Activated naive CD4-positive, alpha-beta T cell (primary cell): ENCODE measurements at places on chromosomes 11 and 22.

DNA sequence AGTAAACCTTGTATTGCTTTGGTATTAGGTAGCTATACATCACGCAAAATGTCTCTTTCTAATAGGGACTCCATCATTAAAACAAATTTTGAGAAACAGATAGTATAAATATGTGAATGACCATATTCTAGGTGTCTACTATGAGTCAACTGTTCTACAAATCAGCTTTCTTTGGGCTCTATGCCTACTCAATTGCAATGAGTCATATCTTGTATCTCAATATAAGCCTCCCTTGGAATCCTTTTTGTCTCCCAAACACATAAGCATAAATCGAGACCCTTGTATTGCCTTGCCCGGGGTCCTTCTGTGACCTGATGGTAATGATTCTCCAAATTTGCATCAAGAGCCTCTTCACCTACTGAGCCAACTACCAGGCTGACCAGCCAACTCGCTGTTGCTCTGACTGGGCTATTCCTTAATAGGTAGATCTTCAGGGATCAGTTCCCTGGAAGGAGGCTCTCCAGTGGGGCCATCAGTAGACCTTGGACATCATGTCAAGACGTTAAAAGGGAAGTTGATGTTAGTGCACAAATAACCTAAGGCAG lies 22.2 kb downstream of the BLID start:
- no peak for DNase-seq

- no peak for DNase-seq
These were observed 113.0 kb downstream of the ME3 start for GRCh38 chr11:86559311-86559945.

GRCh38 chr11:73350908-73351636 lies 25.1 kb upstream of the RELT start:
- peak; percentile 15 for DNase-seq

- DNase-seq, result no peak
These were observed 22.2 kb upstream of the CCDC34 start for GRCh38 chr11:27385245-27385644.

DNA sequence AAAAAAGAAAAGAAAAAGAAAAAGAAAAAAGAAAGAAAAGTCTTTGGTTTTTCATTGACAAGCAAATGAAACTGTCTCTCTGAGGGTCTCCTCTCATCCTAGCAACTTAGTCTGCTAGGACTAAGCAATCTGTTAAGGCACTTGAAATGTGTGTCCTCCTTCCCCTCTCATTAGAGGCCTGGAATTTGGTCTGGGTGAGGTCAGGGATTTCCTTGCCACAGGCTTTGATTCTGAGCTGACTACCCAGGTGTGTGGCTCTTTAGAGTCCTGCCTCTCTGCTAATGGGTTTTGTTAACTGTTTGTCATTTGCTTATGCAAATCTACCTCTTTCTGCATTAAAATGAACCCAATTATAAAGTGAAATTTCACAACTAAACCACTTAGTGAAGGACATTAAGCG lies 18.3 kb upstream of the PKNOX2 start:
- DNase-seq, result no peak

GRCh38 chr11:8231979-8232378 lies 31.7 kb downstream of the LMO1 start:
- DNase-seq, result no peak

- DNase-seq, result no peak
These were observed 28.5 kb downstream of the CELF1 start for GRCh38 chr11:47524291-47524874.

DNA sequence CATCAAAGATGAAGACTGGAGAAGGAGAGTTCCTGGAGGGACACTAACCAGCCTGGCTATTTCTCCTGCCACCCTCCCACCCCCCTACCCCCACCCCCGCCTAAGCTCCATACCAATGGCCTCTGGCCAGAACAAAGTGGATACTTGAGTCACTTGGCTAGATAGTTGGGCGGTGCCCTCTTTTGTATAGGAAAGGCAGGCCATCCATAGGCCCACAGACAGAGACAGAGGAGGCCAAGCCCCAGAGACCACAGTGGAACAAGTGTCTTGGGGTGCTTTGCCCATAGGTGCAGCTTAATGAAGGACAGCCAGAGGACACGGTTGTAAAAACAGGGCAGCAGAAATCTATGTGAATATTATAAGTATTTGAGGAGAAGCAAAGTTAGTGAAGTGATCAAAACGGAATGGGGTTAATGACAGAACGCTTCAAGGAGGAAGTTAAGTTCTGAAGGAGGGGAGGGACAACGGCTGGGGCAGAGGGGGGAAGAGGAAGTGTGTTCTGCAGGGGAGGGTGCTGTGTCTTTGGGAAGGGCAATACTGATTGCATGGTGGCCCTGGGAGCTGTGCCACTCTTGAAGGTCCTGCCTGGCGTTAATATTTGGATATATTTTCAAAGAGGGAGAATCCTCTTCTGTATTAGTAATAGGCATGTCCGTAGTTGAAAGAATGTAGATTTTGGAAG lies 32.7 kb downstream of the FLI1 start:
- no peak for DNase-seq

- no peak for DNase-seq
These were observed 1.6 kb downstream of the DEAF1 start for GRCh38 chr11:693415-693831.

DNA sequence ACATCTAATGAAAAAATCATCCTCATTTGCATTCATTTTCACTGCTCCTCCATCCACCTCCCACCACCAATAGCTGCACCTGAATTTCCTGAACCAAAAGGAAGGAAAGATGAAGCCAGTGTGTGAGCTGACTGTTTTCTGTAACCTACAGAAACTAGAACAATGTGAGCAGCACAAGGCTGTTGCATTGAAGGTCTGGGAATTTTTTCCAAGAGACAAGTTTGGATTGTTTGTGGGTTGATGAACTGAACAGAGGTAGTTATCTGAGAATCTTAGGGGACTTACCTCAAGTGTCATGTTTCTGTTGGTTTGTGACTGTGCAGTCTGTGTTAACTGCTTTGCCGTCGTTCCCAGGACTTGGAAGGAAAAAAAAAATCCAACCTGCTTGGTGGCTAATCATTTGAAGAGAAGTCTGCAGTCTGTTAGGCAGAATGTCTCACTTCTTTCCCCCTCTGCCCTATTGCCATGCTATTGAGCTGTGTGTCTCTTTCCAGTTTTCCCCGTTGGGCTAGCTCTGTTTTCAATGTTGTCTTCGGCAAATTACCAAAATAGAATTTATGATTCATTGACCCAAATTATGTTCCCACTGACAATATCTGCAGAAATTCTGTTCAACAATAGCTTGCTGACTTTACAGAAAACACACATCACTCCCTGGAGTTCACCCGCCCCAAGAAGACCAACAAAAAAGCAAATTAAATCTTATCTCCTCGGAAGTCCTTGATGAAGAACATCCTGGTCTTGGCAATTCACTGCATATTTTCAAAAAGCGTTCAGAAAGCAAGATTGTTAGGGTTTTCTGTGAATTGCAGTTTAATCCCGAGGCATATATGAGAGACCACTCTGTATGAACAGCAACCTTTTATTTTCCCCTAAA lies 76.0 kb downstream of the SC5D start:
- DNase-seq, result no peak

DNA sequence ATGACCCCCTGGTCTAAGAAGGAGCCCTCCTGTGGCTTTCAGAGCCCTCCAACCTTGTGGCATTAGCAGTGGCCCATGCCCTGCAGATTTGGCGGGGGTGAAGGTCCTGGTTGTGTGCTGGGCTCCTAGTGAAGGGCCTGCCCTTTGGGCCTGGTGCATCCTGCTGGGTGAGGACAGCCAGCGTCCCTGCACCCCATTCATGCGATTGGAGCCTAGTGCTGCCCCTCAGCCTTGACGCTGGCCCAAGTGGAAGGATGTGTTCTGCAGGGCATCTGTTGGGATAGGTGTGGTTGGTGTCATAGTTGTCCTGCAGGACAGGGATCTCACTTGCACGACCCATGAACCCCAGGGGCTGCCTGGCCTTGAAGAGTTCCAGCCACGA lies 28.1 kb upstream of the DGCR8 start:
- no peak for DNase-seq

DNA sequence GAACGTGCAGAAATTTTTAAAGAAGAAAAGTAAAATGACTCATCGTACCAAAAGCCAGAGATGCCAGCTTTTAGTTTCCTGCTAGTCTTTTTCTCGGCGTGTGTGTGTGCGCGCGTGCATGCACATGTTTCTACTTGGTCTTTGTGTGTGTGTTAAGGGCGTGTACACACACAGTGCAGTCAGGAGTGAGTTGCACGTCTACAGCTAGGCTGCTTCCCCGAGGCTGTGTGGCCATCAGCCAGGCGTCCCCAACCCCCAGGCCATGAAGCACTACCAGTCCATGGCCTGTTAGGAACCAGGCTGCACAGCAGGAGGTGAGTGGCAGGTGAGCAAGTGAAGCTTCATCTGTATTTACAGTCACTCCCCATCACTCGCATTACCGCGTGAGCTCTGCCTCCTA lies 36.4 kb downstream of the KCNQ1 start:
- no peak for DNase-seq

DNA sequence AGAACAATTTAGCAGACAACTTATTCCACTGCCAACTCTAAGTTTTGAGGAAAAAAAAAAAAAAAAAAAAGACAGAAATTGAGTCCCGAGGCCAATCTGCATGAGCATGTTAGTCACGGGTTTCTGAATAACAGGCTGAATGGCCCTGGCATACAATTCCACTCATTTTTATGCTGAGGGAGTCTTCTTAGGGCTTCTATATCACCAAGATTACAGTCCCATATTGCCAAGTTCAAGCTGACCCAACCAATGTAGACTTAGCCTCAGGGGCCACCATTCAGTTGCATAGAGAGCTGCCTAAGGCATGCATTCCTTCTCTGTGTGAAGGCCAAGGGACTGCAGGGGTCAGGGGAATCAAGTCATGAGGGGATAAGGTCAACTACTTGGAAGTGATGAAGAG lies 27.5 kb downstream of the KIRREL3 start:
- no peak for DNase-seq

- no peak for DNase-seq
These were observed 4.0 kb downstream of the AIFM3 start for GRCh38 chr22:20970939-20971657.

GRCh38 chr11:97364047-97364446 lies 974.2 kb downstream of the JRKL start:
- no peak for DNase-seq

DNA sequence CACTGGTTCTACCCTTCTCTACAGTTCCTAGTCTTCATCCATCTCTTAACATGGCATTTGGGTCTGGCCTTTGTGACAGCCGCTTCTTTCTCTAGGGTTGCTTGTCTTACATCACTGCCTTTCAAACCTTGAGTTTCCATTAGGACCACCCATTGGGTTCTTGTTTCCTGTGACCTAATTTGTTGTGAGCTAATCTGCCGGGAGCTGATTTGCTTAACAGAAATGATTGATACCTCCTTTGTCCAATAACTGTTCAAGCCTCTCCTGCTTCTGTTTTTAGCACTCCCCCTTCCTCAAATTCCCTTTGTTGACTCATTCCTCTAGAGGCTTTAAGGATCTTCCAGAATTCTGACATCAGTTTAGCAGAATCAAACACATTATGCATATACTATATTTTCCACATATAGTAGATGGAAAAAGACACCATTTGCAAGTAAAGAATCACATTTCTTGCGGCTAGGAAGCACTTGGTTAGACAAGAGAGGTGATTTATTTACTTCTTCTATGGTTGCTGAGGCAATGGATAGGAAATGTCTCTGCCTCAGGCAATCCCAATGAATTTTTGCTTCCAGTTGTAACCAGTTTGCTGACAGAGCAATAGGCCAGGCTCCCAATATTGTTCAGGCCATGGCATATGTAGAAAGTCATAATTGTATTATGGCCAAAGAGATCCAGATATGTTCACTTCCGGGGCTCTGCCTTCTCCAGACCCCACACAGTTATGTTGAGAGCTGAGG lies 130.7 kb downstream of the SNX19 start:
- DNase-seq, result no peak

DNA sequence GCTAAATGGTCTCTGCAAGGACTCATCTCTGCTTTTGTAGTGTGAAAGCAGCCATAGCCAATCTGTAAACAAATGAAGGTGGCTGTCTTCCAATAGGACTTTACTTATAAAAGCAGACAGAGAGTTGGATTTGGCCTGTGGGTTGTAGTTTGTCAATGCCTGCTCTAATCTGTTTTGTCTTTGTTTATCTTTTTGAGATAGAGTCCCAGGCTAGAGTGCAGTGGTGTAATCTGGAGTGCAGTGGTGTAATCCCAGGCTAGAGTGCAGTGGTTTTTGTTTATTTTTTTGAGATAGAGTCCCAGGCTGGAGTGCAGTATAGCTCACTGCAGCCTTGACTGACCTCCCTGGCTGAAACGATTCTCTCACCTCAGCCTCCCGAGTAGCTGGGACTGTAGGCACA lies 8.6 kb downstream of the PPP6R3 start:
- no peak for DNase-seq

GRCh38 chr11:21426931-21427330 lies 757.5 kb downstream of the NELL1 start:
- no peak for DNase-seq

- peak; percentile 24 for DNase-seq
These were observed 26.4 kb downstream of the LRFN4 start for GRCh38 chr11:66883016-66883965.

DNA sequence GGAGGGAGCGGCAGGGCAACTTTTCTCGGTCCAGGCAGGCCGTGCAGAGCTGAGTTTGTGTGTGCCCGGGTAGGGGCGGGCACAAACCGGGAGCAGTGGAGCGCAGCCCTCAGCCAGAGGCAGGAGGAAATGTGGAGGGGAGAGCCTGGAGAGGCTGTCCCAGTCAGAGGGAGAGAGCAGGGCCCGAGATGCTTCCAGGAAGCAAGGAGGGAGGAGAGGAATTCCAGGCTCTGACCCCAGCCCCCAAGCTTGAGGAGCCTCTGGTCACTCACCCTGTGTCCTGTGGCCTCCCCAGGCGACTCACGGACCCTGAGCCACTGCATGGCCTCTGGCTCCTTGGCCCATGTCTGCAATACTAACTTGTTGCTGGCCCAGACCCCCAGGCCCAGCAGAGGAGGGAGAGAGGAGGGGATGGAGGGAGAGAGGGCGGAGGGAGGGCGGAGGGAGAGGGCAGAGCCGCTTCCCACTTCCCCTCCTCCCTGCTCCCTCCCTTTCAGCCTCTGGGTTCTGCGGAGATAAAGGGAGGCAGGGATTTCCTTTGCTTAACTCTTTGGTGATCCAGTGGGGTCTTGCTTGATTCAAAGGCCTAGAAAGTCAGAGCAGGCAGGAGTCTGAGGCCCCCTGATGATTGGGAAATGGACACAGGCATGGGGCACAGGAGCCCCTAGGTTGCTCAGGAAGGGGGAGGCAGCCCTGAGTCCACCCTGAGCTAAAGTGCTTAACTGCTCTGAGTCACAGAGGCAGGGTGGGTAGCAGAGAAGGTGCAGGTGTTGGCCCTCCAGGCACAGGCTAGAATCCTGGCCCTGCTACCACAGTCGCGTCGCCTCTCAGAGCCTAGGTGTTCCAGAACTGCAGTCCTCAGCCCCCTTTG lies at the start of gene C1QTNF6:
TSS of gene C1QTNF6 (minus strand) at position 357 of the 871 bp plus-strand sequence. CDS start at position 323, 34 bp downstream.
- DNase-seq, result no peak

DNA sequence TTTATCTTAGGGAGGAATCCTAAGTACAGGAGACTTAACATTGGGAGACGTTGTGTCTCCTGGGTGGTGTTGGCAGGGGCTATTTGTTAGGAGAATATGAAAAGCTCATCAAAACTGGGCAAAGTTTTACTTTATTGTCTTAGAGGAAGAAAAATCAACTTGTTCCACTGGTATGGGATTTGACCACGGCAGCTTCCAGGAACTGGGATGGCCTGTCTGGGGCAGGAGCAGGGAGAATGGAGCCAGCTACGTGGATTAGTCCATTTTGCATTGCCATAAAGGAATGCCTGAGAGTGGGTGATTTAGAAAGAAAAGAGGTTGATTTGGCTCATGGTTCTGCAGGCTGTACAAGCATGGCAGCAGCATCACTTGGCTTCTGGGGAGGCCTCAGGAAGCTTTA lies 198.4 kb downstream of the ADAMTS15 start:
- DNase-seq, result no peak

- no peak for DNase-seq
These were observed 595.0 kb upstream of the LRRC4C start for GRCh38 chr11:42054351-42054900.
